ENCODE measurements at places on chromosomes 2 and 18.

GRCh38 chr18:2958819-2959298 lies 54.1 kb downstream of the LPIN2 start:
- no peak for DNase-seq

- no peak for DNase-seq
These were observed 37.6 kb downstream of the PTPN18 start for GRCh38 chr2:130393318-130393910.

GRCh38 chr2:6913415-6914157 lies 3.6 kb upstream of the RNF144A start:
- no peak for DNase-seq

DNA sequence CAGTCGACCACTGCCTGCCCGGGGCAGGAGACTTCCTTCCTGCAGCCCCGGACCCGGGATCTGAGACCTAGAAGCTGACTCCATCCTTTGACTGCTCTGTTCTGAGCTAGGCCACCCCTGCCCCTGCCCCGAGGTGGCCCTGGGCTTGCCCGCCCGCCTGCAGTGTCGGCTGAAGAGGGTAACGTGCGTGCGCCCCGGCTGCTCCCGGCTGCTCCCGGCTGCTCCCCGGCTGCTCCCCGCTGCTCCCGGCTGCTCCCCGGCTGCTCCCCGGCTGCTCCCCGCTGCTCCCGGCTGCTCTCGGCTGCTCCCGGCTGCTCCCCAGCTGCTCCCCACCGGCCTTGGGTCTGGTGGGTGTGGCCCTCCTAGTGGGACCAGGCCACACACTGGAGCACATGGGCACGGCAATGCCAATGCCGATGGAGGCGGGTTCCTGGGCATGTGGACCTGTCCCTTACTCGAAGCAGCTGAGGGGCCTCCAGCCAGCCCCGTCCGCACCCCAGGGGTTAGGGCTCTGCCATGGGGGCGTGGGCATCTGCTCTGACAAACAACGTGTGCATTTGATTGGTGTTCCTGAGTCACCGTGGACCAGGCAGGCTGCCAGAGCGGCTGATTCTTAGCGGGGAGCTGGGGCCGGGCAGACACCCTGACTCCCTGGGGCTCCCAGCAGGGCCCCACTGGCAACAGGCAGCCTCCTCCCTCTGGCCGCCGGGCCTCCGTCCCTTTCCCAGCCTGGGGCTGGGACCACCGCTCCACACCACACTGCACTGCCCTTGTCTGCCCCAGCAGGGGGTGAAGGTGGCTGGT lies 2.0 kb upstream of the GAL3ST2 start:
- DNase-seq, result no peak

GRCh38 chr18:37532917-37533316 lies 32.7 kb downstream of the CELF4 start:
- DNase-seq, result no peak

GRCh38 chr2:70469435-70469834 lies 84.2 kb downstream of the TGFA start:
- no peak for DNase-seq

DNA sequence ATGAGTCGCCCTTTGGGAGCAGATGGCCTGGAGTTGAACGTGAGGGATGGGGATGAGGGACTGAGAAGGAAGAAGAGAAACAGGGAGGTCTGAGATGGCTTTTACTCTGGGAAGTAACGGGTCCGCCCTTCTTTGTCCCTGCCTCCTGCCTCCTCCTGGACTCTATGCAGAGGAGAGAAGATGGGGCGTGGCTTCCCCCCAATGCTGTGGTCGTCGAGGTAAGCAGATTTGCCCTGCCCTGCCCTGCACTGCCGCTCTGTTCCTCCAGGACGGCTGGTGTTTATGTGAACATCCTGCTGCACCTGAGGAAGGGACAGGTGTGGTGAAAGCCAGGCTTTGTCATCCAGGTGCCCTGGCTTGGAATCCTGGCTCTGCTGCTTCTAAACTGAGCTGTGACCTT lies 13.5 kb upstream of the NTSR2 start:
- no peak for DNase-seq

- DNase-seq, result no peak
These were observed 22.4 kb upstream of the CD28 start for GRCh38 chr2:203683932-203684556.

- no peak for DNase-seq
These were observed 195.5 kb upstream of the KYNU start for GRCh38 chr2:142681952-142682351.

DNA sequence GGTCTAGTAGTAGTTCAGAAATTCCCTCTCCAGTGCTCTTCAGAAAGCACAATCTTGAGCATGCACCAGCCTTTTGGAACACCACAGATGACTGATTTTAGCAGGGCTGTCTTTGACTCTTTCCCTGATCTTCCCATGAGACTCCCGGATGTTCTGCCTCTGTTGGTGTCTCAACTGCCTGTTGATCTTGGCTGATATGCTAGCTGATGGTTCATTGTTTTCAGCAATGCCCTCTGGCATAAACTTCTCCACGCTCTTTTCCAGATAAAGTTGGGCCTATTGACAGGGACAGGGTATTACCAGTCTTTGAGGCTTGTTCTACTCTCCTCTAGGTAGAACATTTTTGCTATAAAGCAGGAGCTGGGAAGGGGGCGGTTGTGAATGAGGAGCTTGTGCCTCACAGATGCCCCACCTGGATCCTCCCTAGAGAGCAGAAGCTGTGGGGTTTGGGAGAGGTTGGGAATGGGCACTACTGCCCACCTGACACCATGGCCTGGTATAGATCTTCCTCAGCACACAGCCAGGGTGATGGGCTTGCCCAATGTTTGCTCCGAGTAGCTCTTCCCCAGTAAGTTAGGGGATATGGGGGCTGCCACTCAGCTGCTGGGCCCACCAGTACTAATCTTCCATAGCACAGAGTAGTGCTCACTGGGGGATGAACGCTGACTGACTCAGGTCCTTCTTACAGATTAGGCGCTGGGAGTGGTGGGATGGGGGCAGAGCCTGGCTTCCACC lies 111.3 kb downstream of the PTGR3 start:
- DNase-seq, result no peak

- no peak for DNase-seq
These were observed 843 bp downstream of the CYS1 start for GRCh38 chr2:10079266-10079869.

DNA sequence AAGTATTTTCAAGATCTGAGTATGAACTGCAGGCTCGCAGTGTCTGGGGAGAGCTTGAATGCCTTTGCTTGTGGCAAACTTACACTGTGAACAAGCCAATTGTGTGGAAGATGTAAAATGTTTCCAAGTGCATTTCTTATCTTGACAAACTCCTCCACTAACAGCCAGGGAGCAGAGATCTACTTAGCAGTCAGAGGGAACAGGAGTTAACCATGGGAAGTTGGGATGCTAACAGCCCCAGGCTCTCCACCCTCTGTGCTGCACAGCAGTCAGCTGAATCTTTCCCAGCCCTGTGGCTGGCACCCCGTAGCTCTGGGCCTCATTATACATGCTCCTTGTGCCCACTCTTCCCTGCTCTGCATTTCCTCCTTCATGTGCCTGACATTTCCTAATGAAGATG lies 450.2 kb downstream of the TSN start:
- no peak for DNase-seq

DNA sequence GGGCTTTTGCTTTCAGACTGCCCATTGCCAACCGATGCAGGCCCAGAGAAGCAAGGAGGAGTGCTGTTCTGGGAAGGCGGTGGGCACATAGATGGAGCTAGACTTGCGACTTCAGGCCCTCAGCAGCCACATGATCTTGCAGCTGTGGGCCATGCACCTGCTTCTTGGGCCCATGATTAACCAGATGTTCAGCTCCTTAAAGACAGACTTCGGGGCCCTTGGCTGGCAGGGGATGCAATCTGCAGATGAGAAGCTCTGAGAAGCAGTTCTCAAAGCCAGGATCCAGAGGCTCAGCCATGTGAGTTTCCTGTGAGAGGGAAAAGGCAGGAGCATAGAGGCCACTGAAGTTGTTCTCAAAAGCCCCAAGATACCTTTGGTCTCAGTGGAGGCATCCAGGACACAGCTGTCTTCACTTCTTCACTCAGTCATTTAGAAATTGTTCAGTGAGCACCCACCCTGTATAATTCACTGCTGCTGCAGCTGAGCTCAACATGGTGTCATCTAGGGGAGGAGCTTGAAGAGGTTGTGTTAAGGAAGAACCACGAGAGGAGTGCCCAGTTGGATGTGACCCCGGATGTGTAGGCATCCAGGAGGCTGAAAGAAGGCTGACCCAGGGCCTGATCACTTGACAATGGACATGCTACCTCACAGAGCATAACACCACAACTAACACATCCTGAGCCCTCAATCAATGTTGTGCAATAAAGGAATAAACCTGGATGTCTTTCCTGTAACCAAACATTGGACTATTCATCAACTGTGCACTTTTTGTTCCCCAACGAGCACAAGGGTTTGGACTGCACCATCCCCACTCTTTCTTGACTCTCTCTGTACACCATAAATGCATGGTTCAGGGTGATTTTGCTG lies 44.7 kb upstream of the TMEM200C start:
- DNase-seq, result no peak

DNA sequence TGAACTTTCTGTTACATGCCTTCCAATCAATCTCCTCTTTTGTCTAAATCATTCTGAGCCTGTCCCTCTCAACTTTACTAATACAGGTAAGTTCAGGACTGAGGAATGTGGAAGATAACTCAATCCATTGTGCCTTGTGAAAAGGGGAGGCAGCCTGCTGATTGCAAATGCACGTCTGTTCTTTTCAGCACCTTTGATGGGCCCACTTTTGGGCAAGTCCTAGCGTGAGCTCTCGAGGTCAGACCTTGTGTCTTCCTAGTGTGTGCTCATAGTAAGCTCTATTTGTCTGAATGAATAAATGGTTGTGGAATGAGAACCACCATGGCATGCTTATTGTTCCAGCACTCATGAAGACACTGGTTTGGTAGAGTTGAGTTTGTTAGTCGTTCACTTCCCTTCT lies 50.4 kb upstream of the REL start:
- DNase-seq, result no peak

DNA sequence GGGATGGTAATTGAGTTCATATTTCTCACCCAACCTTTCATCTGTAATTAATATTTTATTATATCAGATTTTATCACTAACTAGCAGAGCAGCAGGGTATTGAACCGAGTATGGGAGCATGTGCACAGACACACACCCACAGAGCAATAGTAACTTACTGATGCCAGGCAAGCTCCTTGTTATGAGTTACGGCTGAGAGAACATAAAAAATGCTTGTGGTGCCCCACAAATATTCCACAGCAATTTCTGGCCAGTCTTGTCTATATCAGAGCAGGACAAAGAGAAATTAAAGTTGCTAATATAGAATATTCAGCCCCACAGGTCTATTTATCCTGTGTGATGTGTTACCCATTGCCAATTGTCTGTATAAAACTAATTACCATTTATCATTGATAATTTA lies 501.8 kb upstream of the RAB12 start:
- no peak for DNase-seq

DNA sequence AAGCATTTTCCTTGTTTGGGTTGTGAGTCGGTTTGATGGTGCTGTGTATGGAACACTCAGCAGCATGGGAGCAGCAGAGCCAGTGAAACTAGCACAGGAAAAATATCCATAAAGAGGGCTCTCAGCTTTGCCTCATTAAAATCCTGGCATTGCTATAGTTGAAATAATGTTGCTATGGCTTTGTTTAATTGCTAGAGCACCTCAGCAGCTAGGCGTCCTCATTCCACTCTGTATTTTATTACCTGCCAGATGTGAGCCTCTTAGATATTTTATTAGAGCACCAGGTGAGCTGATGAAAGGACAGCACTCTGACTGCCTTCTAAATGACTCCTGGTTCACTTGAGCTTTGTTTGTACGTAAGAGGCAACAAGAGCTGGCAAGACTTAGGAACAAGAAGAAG lies 232.4 kb downstream of the MTX2 start:
- no peak for DNase-seq

DNA sequence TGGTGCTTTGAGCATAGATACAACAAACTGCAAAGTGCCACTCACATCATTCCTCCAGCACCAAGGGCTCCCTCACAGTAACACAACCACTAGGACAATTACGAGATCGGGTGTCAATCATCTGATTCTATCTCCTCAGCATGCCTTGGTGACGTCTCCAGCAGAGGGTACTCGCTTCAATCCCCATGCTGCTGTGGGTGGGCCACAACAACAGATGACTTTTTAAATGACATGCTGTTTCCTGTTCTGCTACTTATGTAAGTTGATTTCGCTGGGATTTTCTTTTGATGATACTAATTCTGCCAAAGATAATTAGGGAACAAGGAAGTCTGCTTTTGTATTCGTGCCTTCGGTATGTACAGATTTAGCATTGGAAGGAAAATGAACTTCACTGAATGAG lies 1113.0 kb downstream of the BCL11A start:
- DNase-seq, result no peak

All from stimulated activated CD4-positive, alpha-beta T cell treated with anti-CD3 and anti-CD28 coated beads, Interleukin-12 subunit alpha, Interleukin-12 subunit beta, amount 100 ng/mL, for 48 hours (primary cell).